ENCODE measurements at places on chromosomes 11 and 22.
A peak's percentile ranks its signal among the peaks of the same experiment; 100 is the strongest.

GRCh38 chr11:12868315-12869073 is 140.6 kb upstream of the RASSF10 start:
- DNase-seq = no peak

DNA sequence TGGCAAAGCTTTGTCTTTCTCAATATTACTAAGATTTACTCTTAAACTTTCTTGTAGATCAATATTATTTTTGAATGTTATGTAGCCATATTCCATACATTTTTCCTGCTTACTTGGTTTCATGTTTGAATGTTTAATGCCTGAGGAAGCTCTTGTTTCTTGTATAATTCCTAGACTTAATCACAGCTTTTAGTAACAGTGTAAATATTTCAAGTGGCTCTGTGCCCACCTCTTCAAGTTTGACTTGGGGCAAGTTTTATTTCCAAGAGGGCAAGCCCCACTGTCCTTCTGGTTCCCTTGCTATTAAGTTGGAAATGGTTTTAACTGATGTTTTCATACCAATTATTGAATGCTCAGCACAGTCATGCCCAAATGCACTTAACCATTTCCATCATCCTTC is 1004.1 kb downstream of the OPCML start:
- DNase-seq = no peak

DNA sequence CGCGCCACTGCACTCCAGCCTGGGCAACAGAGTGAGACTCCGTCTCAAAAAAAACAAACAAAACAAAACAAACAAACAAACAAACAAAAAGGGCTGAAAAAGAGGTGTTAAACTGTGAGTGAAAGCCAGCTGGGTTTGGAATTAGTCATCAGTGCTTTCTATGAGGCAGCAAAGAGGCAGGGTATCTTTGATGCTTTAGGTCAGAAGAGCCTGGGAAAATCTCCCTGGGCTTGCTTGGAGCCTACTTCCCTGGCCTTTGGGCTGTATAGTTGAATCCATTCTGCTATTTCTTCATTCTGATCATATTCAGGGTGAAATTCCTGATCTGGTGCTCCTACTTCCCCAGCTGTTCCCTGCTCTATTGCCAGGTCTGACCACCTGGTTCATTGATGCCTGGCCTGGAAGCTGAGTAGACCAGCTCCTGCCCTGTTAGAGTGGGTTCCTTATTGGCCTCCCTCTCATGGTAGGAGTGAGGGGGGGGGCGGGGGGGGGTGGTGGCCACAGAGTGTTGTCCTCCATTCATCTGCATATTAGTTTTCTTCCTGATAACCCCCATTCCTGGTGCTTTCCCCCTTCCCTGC is 65.6 kb downstream of the INSC start:
- no peak for DNase-seq

- no peak for DNase-seq
Measured at GRCh38 chr11:110097459-110098012, 4.3 kb downstream of the ZC3H12C start.

GRCh38 chr22:31005535-31005934 is 36.5 kb downstream of the TUG1 start:
- DNase-seq = no peak

GRCh38 chr11:111826322-111826950 is 44.9 kb downstream of the ALG9 start:
- no peak for DNase-seq

- no peak for DNase-seq
Measured at GRCh38 chr11:57167125-57167846, 14.5 kb upstream of the LRRC55 start.

- DNase-seq = no peak
Measured at GRCh38 chr11:94635072-94635471, 67.9 kb downstream of the PIWIL4 start.

- DNase-seq = no peak
Measured at GRCh38 chr11:36081274-36081945, 137.5 kb downstream of the LDLRAD3 start.

- DNase-seq = no peak
Measured at GRCh38 chr22:35306350-35306967, 6.8 kb downstream of the TOM1 start.

DNA sequence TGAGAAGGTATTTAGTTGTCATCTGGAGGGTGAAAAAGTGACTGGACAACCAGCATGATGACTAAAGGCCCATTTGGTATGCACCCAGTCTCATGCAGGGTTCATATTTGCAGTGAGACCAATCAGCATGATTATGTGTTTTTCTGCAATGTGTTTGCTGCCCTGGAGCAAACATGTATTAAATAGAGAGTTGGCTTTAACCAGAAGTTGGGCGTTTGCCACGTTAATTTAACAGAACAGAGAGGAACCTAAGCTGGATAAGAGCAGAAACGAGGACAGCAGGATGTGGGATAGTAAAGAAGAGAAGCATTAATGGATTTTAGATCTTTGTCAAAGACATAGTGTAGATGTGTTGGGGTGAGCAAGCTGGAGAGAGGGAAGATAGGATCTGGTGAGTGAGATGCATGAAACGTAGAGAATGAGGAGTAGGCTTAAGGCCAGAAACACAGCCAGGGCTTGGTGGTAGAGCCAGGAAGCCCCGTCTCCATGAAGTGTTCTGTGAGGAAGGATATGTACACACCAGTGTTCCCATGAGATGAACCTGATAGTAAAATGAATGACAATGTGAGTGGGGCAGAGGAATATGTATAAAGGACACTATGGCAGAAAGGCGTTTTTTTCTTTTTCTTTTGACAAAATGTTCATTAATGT is 164.0 kb upstream of the PDGFD start:
- no peak for DNase-seq

DNA sequence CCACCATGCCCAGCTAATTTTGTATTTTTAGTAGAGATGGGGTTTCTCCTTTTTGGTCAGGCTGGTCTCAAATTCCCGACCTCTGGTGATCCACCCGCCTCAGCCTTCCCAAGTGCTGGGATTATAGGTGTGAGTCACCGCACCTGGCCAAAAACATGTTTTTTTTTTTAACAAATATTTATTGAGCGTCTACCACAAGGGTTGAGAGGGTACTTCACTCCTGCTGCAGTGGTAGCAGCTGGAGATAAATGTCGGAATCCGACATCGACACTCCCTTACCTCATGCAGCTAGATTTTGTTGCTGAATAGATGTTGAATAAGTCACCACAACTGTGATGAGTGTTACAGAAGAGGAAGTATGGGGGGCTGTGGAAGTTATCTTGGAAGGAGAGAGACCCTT is 971 bp downstream of the DNAJB13 start:
- DNase-seq = no peak

GRCh38 chr22:27201741-27202140 is 544.4 kb downstream of the MIAT start:
- no peak for DNase-seq

GRCh38 chr11:77127235-77127911 is 673 bp upstream of the MYO7A start:
- no peak for DNase-seq

- no peak for DNase-seq
Measured at GRCh38 chr22:43554259-43554636, 142.4 kb downstream of the MPPED1 start.

DNA sequence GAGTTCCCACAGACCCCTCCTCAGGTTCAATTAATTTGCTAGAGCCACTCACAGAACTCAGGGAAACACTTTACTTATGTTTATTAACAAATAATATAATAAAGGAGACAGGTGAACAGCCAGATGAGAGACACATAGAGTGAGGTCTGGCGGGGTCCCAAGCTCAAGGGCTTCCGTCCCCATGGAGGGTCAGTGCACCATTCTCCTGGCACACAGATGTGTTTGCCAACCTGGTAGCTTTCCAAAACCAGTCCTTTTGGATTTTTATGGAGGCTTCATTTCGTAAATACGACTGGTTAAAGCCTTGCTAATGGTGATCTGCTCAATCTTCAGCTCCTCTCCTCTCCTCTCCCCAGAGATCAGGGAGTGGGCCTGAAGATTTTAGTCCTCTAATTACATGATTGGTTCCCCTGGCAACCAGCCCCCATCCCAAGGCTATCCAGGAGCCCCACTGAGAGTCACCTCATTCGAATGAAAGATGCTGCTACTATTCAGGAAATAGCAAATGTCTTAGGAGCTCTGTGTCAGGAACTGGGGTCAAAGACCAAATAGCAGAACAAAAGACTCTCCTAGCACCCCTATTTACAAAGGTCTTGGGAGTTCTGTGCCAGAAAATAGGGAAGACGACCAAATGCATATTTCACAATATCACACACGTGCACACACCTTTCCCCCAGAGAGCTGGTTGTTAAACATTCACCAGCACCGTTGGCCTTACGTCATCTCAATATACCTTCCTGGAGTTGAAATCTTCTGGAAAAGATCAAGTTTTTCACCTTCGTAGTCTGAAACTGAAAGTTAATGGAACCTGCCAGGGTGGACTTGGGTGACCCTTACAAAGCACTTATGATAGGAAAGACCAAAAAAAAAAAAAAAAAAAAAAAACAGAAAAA is 23.8 kb upstream of the CAPRIN1 start:
- DNase-seq = no peak

DNA sequence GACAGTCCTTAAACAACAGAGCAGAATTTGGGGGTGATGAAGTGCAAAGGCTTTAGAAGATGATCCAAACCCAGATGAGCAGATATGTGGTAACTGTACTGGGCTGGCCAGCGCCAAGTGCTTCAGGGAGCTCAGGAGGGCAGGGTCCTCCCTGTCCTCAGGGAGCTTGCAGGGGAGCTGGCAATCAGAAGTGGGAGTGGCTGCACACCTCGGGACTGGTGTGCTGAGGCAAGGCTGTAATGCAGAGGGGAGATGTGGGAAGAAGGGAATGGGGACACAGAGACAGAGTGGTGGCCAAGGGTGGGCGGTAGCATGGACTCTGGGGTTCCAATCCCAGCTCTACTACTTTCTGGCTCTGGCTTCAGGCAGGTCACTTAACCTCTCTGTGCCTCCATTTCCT is 235.6 kb upstream of the NCAM1 start:
- DNase-seq = no peak

DNA sequence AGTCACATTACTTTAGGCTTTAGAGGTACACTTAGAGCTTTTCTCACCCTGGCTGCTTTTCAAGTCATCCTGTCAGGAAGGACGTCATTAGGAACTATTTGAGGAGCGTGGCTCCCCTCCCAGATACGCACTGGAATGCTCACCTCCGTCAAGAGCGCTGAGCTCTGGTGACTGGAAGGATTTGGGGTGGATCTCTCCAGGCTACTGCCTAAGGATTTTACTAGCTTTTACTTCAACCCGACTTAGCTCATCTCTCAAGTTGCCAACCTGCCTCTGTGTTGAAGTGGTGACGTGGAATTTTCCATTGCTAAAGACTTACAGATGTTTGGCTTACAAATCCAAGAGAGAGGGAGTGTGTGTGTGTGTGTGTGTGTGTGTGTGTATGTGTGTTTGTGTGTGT is 355.3 kb upstream of the CCDC90B start:
- DNase-seq = no peak

DNA sequence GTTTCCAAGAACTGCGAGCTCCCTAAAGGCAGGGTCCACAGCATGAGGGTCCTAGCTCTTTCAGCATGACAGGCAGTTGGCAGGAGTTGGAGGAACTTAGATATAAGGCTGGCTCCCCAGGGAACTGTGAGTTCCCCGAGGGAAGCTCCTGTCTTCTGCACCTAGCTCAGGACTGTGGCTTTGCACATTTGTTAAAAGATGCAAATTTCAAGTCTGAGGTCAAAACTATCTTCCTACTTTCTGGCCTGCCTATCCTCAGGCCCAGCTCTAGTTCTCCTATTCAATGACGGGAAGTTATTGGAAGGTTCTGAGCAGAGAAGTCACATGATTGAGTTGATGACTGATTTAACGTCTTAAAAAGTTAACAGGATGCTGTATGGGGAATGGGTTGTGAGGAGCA is 11.7 kb upstream of the UCP3 start:
- DNase-seq = no peak

DNA sequence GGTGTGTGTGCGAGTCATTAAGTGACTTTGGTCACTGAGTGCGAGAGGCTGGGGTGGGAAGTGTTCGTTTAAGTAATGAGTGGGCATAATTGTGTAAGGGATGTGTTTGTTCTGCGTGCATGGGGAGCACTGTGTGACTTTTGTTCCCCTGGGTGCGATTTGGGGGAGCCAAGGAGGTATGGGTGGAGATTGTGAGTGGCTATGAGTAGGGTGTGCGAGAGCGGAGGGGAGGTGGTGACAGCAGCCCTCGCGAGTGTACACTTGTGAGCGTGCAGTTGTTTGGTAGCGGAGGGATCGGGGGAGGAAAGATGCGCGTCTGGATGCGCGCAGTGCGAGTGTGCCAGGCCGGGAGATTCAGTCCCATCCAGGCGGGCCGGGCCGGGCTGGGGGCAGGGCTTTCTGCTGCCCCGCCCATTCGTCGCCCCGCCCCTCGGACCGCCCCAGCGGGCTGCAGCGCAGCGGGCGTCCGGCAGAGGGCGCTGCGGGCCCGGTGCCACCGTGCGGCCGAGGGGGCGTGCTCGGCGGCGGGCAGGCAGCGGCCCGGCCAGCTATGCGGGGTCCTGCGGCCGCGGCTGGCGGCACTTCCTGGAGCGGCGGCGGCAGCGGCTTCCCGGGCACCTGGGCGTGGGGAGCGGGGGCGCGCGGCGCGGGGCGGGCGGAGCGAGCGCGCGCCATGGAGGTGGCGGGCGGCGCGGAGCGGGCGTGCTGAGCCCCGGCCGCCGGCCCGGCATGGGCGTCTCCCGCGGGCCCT is at the start of gene DGKZ:
Gene DGKZ, plus strand, starts transcription at position 578 of the 751 bp plus-strand sequence. CDS start 197 bp downstream, outside the sequence.
- DNase-seq = no peak

- DNase-seq = no peak
Measured at GRCh38 chr22:46770726-46771125, 8.3 kb downstream of the TBC1D22A start.

GRCh38 chr22:17705951-17706900 is 67.7 kb downstream of the BCL2L13 start:
- no peak for DNase-seq

- no peak for DNase-seq
Measured at GRCh38 chr11:120137187-120137610, 714 bp downstream of the TRIM29 start.

GRCh38 chr11:66600219-66600618 is 7.2 kb downstream of the CCS start:
- no peak for DNase-seq

- peak; percentile 32 for DNase-seq
Measured at GRCh38 chr22:37607010-37607934, 1.4 kb upstream of the GGA1 start.

- no peak for DNase-seq
Measured at GRCh38 chr22:44759430-44760310, 7.3 kb downstream of the ARHGAP8 start.

GRCh38 chr11:65857500-65857852 is 504 bp downstream of the CFL1 start:
- no peak for DNase-seq

GRCh38 chr11:38796281-38796680 is 2198.2 kb upstream of the RAG2 start:
- no peak for DNase-seq

GRCh38 chr11:69893631-69894030 is 74.4 kb upstream of the FGF3 start:
- DNase-seq = no peak

DNA sequence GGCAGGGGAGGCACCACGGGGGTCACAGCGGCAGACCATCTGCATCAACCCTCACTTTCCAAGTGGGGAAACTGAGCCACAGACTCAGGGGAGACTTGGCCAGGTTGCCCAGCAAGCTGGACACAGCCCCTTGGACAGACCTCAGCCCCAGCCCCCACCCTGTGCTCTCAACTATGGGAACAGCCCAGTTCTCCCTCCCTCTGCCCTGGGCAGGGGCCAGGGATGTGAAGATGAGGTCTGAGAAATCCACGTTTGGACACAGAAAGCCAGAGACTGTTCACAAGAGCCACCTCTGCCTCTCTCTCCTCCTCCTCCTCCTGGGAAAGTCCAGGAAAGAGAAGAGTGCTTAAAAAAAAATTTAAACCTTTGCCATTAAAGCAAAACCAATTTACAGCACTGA is 50.1 kb downstream of the ELFN2 start:
- no peak for DNase-seq

GRCh38 chr11:107331728-107332127 is 125.9 kb downstream of the CWF19L2 start:
- DNase-seq = no peak
